SJCRH30 (cell line): ENCODE measurements at places on chromosomes 2 and 18. TPM values are rescaled to one million over a fixed set of nuclear protein-coding genes. Genes with fewer than 3 reads are reported as not detected.

BOD1L2 gene
- total RNA-seq: not detected in 2 replicates

ANTXR1 gene
- 60.9 and 67.4 TPM in 2 replicates for total RNA-seq

HOXD4 gene
- not detected in 2 replicates for total RNA-seq

ADCYAP1 gene
- 0.03 and 0.16 TPM in 2 replicates for total RNA-seq

ZNF385B gene
- total RNA-seq: 0.84 and 2.1 TPM in 2 replicates

REG3A gene
- not detected in 2 replicates for total RNA-seq

HNMT gene
- 0.04 TPM in 1 of 2 replicates, not detected in the other for total RNA-seq

PDCD1 gene
- 0.08 and 0.28 TPM in 2 replicates for total RNA-seq

TEKT4 gene
- total RNA-seq: not detected in 2 replicates

KCMF1 gene
- total RNA-seq: 75.8 and 93.0 TPM in 2 replicates

CDCA7 gene
- total RNA-seq: 68.7 and 76.9 TPM in 2 replicates

PCBP1 gene
- total RNA-seq: 81.6 and 88.4 TPM in 2 replicates

- H3K4me3 ChIP-seq: no peak overlapping the region
- H3K27me3 ChIP-seq: no peaks in the 10 kb centered on the region
- no peak overlapping the region for H3K27ac ChIP-seq
- DNase-seq: peak; percentile 1
Observed at GRCh38 chr18:71336576-71337210, 1047.8 kb downstream of the SOCS6 start.

DNA sequence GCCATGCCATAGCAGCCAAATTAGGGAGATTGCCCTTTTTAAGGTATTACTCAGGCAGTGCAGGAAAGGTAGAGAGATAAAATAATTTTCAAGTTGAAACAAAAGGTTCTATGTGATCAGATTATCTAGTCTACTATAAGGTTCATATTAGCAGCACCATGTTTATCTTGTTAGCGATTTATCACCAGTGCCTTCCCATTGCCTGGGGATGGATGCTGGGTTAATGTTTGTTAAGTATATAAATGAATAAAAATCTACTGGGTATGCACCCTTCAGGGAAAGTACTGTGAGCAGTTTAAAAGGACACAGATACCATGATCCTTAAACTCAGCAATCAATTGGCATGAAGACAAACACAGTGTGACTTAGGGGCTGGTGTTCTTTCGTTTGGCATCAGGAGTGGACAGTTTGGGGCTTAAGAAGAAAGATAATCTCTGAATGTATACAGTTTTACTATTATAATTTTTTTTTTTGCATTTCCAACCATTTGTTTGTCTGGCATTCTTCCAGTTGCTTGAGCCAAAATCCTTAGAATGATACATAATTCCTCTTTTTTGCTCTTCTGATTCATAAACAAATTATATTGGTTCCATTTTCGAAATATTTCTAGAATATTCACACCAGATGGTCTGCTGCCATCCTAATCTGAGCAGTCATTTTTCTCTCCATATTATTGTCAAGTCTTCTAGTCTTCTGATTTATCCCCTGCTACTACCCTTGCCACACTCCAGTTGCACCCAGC lies 512.8 kb upstream of the SLC8A1 start:
- no peaks in the 10 kb centered on the region for H3K36me3 ChIP-seq
- no peak overlapping the region for H3K27ac ChIP-seq
- H3K4me1 ChIP-seq: no peaks in the 10 kb centered on the region
- no peaks in the 10 kb centered on the region; the same call in 1 of the 2 replicates for H3K27me3 ChIP-seq
- DNase-seq: no peak

DNA sequence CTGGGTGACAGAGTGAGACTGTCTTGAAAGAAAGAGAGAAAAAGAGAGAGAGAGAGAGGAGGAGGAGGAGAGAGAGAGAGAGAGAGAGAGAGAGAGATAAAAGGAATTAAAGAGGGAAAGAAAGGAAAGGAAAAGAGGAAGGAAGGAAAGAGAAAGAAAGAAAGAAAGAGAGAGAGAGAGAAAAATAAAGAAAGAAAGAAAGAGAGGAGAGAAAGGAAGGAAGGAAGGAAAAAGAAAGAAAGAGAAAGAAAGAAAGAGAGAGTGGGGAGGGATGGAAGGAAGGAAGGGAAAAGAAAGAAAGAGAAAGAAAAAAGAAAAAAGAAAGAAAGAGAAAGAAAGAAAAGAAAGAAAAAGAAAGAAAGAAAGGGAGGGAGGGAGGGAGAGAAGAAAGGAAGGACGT lies 29.8 kb downstream of the MOGAT1 start:
- no peak overlapping the region for H3K4me3 ChIP-seq
- H3K27me3 ChIP-seq: no peaks in the 10 kb centered on the region
- H3K27ac ChIP-seq: no peak overlapping the region
- H3K4me1 ChIP-seq: peaks cover 30% of the 10 kb centered on the region
- no peaks in the 10 kb centered on the region for H3K36me3 ChIP-seq

GRCh38 chr2:234873828-234874173 lies 78.0 kb upstream of the SH3BP4 start:
- H3K4me3 ChIP-seq: no peak overlapping the region
- DNase-seq: no peak
- no peaks in the 10 kb centered on the region for H3K27me3 ChIP-seq
- no peak overlapping the region for H3K27ac ChIP-seq

DNA sequence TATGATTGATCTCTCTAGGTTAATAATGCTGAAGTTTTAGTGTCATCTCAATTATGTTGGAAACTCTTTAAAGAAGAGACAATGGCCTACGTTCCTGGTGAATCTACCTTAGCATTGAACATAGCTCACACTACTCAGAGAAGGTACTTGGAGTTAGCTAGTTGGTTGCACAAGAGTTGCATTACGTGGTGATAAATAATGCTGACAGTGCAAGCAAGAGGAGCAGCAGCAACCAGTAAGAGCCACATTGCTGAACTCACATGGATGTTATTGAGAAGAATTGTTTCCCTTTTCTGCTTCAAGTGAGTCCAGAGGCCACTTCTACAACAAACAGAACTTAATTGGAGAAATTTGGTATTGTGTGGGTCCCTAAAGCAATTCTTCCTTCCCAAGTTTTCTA lies 737.1 kb downstream of the TDRD15 start:
- H3K4me3 ChIP-seq: no peak overlapping the region
- H3K27me3 ChIP-seq: no peaks in the 10 kb centered on the region
- no peaks in the 10 kb centered on the region for H3K36me3 ChIP-seq
- no peaks in the 10 kb centered on the region for H3K4me1 ChIP-seq
- no peak for DNase-seq

DNA sequence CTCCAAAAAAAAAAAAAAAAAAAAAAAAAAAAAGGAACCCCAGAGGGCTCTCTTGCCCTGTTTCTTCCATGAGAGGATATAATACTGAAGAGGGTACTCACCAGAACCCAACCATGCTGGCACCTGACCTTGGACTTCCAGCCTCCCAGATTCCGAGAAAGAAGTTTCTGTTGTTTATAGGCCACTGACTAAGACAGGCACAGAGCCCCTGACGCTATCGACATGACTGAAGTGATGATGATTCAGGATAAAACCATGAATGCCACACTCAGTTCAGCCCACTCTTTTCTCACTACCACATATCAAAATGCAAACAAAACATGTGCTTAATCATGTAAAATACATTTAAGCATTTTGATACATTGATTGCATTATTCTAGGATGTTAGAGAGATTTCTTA lies 66.1 kb upstream of the CDCA7 start:
- H3K4me1 ChIP-seq: no peaks in the 10 kb centered on the region
- H3K4me3 ChIP-seq: no peak overlapping the region
- no peaks in the 10 kb centered on the region for H3K27me3 ChIP-seq
- no peaks in the 10 kb centered on the region for H3K36me3 ChIP-seq
- no peak for DNase-seq
- H3K27ac ChIP-seq: no peak overlapping the region

GRCh38 chr2:119137502-119137901 lies 21.0 kb downstream of the C1QL2 start:
- no peaks in the 10 kb centered on the region for H3K4me1 ChIP-seq
- peaks cover 16% of the 10 kb centered on the region; the same call in 1 of the 2 replicates for H3K27me3 ChIP-seq
- H3K27ac ChIP-seq: no peak overlapping the region
- no peaks in the 10 kb centered on the region for H3K36me3 ChIP-seq
- no peak for DNase-seq

DNA sequence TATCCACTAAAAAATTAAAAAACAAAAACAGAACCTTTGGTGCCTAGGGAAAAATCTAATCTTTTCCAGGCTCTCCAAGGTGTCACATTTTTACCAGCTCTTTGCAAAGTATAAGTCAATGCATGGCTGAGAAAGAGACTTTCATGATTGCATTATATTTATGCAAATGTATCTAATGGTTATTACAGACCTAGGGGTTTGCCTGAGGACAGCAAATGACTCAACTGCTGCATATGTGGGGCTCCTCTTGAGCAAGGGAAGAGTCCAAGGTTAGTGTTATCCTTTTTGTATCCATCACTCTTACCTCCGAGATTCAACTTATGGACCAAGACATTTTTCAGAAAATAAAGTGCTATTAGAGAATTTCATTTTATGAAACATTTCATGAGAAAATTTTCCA lies 33.9 kb upstream of the RMP24 start:
- no peaks in the 10 kb centered on the region for H3K36me3 ChIP-seq
- H3K27me3 ChIP-seq: no peaks in the 10 kb centered on the region
- no peak overlapping the region for H3K27ac ChIP-seq
- no peak for DNase-seq

DNA sequence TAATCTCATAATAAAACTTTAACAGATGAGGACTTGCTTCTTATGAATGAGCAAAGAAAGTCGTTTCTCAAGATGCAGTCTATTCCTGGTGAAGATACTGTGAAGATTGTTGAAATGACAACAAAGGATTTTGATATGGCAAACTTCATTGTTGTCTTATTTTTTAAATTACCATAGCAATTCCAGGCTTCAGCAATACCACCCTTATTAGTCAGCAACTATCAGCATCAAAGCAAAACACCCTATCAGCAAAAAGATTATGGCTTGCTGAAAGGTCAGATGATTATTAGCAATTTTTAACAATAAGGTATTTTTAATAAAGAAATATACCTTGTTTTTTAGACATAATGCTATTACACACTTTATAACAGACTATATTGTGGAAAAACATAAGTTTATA lies 88.3 kb downstream of the COL5A2 start:
- H3K36me3 ChIP-seq: peaks cover 60% of the 10 kb centered on the region
- no peaks in the 10 kb centered on the region for H3K27me3 ChIP-seq
- H3K4me1 ChIP-seq: peaks cover 8% of the 10 kb centered on the region; the same call in 1 of the 2 replicates
- DNase-seq: no peak
- no peak overlapping the region for H3K4me3 ChIP-seq

- H3K4me1 ChIP-seq: no peaks in the 10 kb centered on the region
- no peak for DNase-seq
- H3K27ac ChIP-seq: no peak overlapping the region
- H3K36me3 ChIP-seq: no peaks in the 10 kb centered on the region
- no peak overlapping the region for H3K4me3 ChIP-seq
- H3K27me3 ChIP-seq: no peaks in the 10 kb centered on the region
Observed at GRCh38 chr2:156687126-156687525, 250.9 kb downstream of the GPD2 start.

DNA sequence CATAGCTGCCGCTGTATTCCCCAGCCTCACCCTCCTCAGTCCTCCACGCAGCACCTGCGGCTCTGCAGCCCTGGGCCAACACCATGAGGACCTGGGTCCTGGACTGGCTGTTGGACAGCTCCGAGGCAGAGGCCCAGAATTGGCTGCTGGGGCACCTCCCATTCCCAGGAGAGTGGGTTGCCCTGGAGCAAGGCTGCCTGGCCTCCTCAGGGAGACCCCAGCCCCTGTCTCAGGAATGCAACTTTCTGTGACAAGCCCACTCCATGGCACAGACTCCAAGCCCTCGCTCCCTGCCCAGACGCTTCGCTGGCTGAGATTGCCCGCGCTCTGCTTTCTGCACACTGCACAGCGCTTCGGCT lies 33.0 kb downstream of the CYP26B1 start:
- peaks cover 36% of the 10 kb centered on the region for H3K4me1 ChIP-seq
- no peak for DNase-seq
- H3K27me3 ChIP-seq: no peaks in the 10 kb centered on the region

- H3K36me3 ChIP-seq: no peaks in the 10 kb centered on the region
- peak overlapping the region; percentile 100 for H3K27ac ChIP-seq
- peak; percentile 95 for DNase-seq
- H3K27me3 ChIP-seq: no peaks in the 10 kb centered on the region
- peak overlapping the region; percentile 97 for H3K4me3 ChIP-seq
Observed at GRCh38 chr2:156341452-156342253, 9.1 kb upstream of the NR4A2 start.

DNA sequence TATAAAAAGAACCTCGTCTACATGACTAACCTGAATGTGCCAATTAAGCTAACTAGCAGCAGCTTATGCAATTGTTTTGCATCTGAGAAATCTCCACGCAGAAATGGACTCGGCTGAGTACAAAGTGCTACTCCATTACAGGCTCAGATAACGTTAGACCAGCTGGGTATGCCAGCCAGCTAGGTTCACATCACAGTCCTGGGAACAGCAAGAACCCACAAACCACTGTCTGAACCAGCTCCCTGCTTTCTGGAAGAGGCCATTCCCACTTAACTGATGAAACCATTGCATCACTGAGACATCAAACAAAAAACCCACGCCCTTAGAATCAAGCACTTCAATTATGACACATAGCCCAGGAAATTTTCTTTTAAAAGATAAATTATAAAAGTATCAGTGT lies 202.7 kb downstream of the CYRIA start:
- H3K4me3 ChIP-seq: no peak overlapping the region
- peaks cover 14% of the 10 kb centered on the region; the same call in 1 of the 2 replicates for H3K4me1 ChIP-seq
- no peak overlapping the region for H3K27ac ChIP-seq
- no peaks in the 10 kb centered on the region for H3K27me3 ChIP-seq
- DNase-seq: peak; percentile 21

- H3K27me3 ChIP-seq: no peaks in the 10 kb centered on the region
- no peak for DNase-seq
- H3K27ac ChIP-seq: no peak overlapping the region; the same call in 1 of the 2 replicates
- H3K4me3 ChIP-seq: no peak overlapping the region
- no peaks in the 10 kb centered on the region for H3K36me3 ChIP-seq
Observed at GRCh38 chr2:217231724-217232123, 371.9 kb upstream of the TNP1 start.

GRCh38 chr2:109473616-109474318 lies 140.0 kb downstream of the SEPTIN10 start:
- DNase-seq: no peak
- no peak overlapping the region for H3K4me3 ChIP-seq
- H3K27ac ChIP-seq: no peak overlapping the region
- peaks cover 44% of the 10 kb centered on the region for H3K4me1 ChIP-seq

- no peaks in the 10 kb centered on the region for H3K4me1 ChIP-seq
- no peaks in the 10 kb centered on the region for H3K36me3 ChIP-seq
- no peaks in the 10 kb centered on the region for H3K27me3 ChIP-seq
- H3K4me3 ChIP-seq: no peak overlapping the region
Observed at GRCh38 chr18:48138210-48138609, 207.8 kb upstream of the SMAD2 start.

- no peak overlapping the region for H3K27ac ChIP-seq
Observed at GRCh38 chr2:229779650-229780049, 65.3 kb upstream of the DNER start.

- no peaks in the 10 kb centered on the region for H3K27me3 ChIP-seq
- no peak for DNase-seq
- H3K4me1 ChIP-seq: no peaks in the 10 kb centered on the region
- H3K4me3 ChIP-seq: no peak overlapping the region
Observed at GRCh38 chr2:239388236-239389151, 12.3 kb downstream of the HDAC4 start.
